ENCODE measurements at places on chromosomes 2 and 18. TPM values are rescaled to one million over a fixed set of nuclear protein-coding genes. Genes with fewer than 3 reads are reported as not detected.
A peak's percentile ranks its signal among the peaks of the same experiment; 100 is the strongest.

DNA sequence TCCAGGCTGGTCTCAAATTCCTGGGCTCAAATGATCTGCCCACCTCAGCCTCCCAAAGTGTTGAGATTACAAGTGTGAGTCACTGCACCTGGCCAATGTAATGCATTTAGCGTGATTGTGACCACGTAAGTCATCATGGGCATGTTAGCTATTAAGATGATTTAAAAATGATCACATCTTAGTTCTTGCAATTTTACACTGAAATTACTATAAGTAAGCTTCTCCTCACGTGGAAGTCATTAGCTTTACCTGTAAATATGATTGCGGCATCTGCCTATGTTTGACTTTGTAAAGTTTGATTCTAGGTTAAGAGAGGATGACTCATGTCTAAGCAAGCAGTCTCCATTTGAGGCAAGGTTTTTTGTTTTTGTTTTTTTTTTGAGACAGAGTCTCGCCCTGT lies 85.5 kb downstream of the PMAIP1 start:
- no peak overlapping the region for H3K27ac ChIP-seq
- H3K4me1 ChIP-seq = no peaks in the 10 kb centered on the region
- H3K36me3 ChIP-seq = no peaks in the 10 kb centered on the region
- no peak overlapping the region for H3K4me3 ChIP-seq

DNA sequence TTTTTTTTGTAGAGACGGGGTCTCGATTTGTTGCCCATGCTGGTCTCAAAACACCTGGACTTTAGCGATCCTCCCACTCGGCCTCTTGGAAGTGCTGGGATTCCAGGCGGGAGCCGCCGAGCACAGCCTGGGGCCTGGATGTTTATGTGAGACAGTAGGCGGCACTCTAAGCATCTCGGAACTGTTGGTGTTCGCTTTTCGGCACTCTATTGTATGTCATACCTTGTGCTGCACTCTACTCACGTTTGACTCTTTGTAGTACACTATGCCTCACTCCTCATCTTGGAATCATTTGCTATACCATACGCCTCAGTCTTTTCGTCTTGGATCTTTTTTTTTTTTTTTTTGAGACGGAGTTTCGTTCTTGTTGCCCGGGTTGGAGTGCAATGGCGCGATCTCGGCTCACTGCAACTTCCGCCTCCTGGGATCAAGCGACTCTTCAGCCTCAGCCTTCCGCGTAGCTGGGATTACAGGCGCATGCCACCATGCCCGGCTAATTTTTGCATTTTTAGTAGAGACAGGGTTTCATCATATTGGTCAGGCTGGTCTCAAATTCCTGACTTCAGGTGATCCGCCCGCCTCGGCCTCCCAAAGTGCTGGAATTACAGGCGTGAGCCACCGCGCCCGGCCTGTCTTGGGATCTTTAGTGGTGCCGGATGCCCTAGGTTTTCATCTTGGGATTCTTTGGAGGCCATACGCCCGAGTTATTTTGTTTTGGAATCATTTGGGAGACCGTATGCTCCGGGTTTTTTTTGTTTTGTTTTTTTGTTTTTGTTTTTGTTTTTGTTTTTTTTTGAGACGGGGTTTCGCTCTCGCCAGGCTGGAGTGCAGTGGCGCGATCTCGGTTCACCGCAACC lies 24.2 kb upstream of the ZDBF2 start:
- DNase-seq = no peak
- no peak overlapping the region for H3K27ac ChIP-seq
- peaks cover 64% of the 10 kb centered on the region for H3K27me3 ChIP-seq
- H3K4me3 ChIP-seq = peak overlapping the region; percentile 79
- peaks cover 4% of the 10 kb centered on the region for H3K4me1 ChIP-seq
- peaks cover 2% of the 10 kb centered on the region for H3K36me3 ChIP-seq

DNA sequence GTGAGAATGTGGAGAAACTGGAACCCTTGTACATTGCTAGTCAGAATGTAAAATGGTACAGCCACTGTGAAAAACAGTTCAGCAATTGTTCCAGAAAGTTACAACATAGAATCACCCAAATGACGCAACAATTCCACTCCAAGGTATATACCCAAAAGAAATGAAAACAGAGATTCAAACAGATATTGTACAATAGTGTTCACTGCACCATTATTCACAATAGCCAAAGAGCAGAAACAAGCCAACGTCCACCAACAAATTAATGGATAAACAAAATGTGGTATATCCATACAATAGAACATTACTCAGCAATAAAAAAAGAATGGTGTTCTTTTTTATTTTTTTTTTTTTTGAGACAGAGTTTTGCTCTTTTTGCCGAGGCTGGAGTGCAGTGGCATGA lies 10.9 kb downstream of the CLASP1 start:
- peaks cover 36% of the 10 kb centered on the region for H3K36me3 ChIP-seq
- peaks cover 36% of the 10 kb centered on the region for H3K4me1 ChIP-seq
- no peak for DNase-seq
- no peaks in the 10 kb centered on the region for H3K27me3 ChIP-seq
- H3K27ac ChIP-seq = no peak overlapping the region

- no peak for DNase-seq
- H3K4me1 ChIP-seq = peaks cover 2% of the 10 kb centered on the region
- no peak overlapping the region for H3K27ac ChIP-seq
Observed at GRCh38 chr2:231212329-231212845, 14.0 kb downstream of the ARMC9 start.

DNA sequence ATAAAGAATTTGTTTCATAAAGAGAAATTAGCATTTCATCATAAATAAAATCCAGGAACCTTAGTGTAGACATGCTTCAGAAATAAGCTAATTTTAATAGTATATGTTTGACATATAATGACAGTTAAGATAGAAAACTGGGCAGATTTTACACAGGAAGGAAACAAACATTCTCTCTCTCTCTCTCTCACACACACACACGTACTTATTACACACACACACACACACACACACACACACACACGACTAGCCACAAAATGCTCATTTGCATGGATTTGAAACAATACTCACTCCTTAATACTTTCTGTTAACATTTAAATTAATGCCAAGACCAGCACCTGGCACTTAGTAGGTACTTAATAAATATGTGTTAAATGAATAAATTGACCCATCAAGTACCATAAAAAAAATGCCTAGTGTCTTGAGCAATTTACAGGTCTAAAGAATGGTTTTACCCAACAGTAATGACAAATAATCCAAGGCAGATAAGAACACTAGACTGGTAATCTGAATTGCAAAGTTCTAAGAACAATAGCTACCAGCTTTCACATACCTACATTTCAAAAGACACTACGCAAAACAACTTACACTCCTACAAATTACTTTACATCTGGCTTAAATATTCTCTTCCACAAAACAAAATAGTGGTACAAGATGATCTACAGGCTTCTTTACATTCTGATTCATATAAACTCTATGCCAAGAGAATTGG lies 2.9 kb upstream of the GALNT3 start:
- peaks cover 10% of the 10 kb centered on the region for H3K4me1 ChIP-seq
- H3K36me3 ChIP-seq = no peaks in the 10 kb centered on the region
- no peak overlapping the region for H3K27ac ChIP-seq

- H3K27me3 ChIP-seq = no peaks in the 10 kb centered on the region
- H3K36me3 ChIP-seq = no peaks in the 10 kb centered on the region
- no peak for DNase-seq
- H3K4me3 ChIP-seq = no peak overlapping the region
- no peaks in the 10 kb centered on the region for H3K4me1 ChIP-seq
- H3K27ac ChIP-seq = no peak overlapping the region
Observed at GRCh38 chr2:228629251-228629650, 447.8 kb upstream of the SPHKAP start.

The RGPD3 gene
- 0.04 TPM for total RNA-seq

Measured in activated naive CD8-positive, alpha-beta T cell treated with anti-CD3 and anti-CD28 coated beads for 36 hours (primary cell).